Smooth muscle cell of the coronary artery (primary cell): ENCODE measurements at places on chromosomes 5 and 9. TPM values are rescaled to one million over a fixed set of nuclear protein-coding genes. Genes with fewer than 3 reads are reported as not detected.

Gene WDR38
- not detected in 2 replicates for total RNA-seq

Gene CATSPER3
- total RNA-seq, result 0.08 TPM in 1 of 2 replicates, not detected in the other

Gene IFNA13
- total RNA-seq, result not detected in 2 replicates

Gene NDST1
- 23.9 and 32.5 TPM in 2 replicates for total RNA-seq

Gene HACD4
- 1.4 and 2.6 TPM in 2 replicates for total RNA-seq

Gene LURAP1L
- total RNA-seq, result 10.0 and 29.0 TPM in 2 replicates

Gene PIP5K1B
- not detected in 2 replicates for total RNA-seq

Gene ZBTB26
- 1.4 and 1.8 TPM in 2 replicates for total RNA-seq

Gene CCL27
- 0.47 TPM in 1 of 2 replicates, not detected in the other for total RNA-seq

Gene PLAA
- total RNA-seq, result 37.6 and 37.8 TPM in 2 replicates

Gene OR1Q1
- total RNA-seq, result 0.08 and 1.2 TPM in 2 replicates

Gene SAXO1
- total RNA-seq, result under 0.01 and 0.08 TPM in 2 replicates

Gene HIGD2A
- 13.7 and 34.4 TPM in 2 replicates for total RNA-seq

Gene SMIM3
- total RNA-seq, result 23.6 and 41.4 TPM in 2 replicates

Gene F12
- total RNA-seq, result 0.12 and 0.90 TPM in 2 replicates

Gene PRSS3
- total RNA-seq, result 4.7 and 8.0 TPM in 2 replicates

Gene IDNK
- 3.7 and 4.1 TPM in 2 replicates for total RNA-seq

Gene BTNL9
- total RNA-seq, result not detected in 2 replicates

Gene NDUFA8
- total RNA-seq, result 27.5 and 45.0 TPM in 2 replicates

Gene ZMAT2
- total RNA-seq, result 63.1 and 94.5 TPM in 2 replicates

Gene RALGPS1
- 0.45 and 2.6 TPM in 2 replicates for total RNA-seq

Gene FGF18
- 0.12 TPM in 1 of 2 replicates, not detected in the other for total RNA-seq

Gene SLC1A1
- total RNA-seq, result 14.2 and 19.5 TPM in 2 replicates

Gene TICAM2
- 0.94 and 1.4 TPM in 2 replicates for total RNA-seq

Gene RNF145
- total RNA-seq, result 37.7 and 46.7 TPM in 2 replicates

Gene FAM200C
- total RNA-seq, result 2.9 and 3.6 TPM in 2 replicates
